Activated CD8-positive, alpha-beta memory T cell treated with anti-CD3 and anti-CD28 coated beads for 48 hours (primary cell): ENCODE measurements at places on chromosomes 11 and 22.

GRCh38 chr11:87456499-87456898 is 418.8 kb downstream of the TMEM135 start:
- no peak for DNase-seq

GRCh38 chr22:19706661-19707151 is 7.6 kb upstream of the SEPTIN5 start:
- no peak for DNase-seq

DNA sequence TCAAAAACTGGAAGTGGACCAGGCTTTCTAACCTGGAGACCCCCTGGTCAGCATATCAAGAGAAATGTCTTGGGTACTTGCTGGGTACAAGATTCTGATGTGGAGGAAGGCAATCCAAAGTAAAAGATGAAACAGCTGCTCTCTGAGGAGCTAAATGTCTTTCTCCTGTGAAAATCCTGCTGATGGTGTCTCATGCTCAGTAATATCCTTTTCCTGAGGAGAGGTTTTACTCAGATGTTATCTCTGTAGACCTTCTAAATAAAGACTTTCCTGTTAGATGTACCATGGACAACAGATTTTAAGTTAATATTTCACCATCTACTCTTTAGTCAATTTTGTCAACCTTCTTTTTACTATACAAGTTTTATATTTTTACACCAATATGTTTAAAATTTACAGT is 62.9 kb downstream of the FAM83F start:
- no peak for DNase-seq

GRCh38 chr11:124865181-124865901 is at the start of gene ROBO3:
TSS of gene ROBO3 (plus strand) at chr11:124865432. CDS start at chr11:124865578, 146 bp downstream.
- DNase-seq, result no peak

DNA sequence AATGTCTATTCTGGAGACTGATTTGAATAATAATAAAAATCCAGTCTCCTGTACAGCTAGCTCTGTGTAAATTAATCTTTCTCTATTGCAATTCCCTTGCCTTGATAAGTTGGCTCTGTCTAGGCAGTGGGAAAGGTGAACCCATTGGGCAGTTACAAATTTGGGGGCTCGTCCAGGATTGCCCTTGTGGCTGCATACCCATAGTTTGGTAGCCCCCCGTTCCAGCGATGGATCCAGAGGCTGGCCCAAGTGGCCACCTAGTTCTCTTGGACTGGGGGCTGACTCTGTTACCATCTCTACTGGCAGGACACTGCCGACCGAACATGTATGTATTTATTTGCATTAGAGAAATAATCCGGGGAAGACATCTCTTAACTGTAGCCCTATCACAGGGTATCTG is 326.2 kb upstream of the PDGFD start:
- DNase-seq, result no peak

DNA sequence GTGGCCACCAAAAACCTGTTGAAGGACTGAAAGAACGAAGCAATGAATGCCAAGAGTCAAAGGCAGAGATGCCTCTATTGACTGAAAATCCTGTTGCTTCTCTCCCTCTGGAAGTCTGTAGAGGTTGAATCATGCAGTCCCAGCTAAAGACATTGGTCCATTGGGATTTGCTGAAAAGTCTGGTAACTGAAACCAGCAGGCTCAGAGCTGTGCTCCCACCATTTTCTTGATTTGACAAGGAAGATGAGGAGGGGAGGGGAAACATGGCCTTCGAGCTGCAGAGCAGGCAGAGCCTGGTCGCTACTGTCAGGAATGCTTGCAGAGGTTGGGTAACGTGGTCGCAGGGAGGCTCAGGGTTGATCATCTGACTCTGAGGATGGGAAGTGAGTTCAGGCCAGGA is 72.8 kb upstream of the CSNK2A3 start:
- no peak for DNase-seq

- DNase-seq, result no peak
These were observed 247.6 kb downstream of the BRD1 start for GRCh38 chr22:49580024-49580423.

DNA sequence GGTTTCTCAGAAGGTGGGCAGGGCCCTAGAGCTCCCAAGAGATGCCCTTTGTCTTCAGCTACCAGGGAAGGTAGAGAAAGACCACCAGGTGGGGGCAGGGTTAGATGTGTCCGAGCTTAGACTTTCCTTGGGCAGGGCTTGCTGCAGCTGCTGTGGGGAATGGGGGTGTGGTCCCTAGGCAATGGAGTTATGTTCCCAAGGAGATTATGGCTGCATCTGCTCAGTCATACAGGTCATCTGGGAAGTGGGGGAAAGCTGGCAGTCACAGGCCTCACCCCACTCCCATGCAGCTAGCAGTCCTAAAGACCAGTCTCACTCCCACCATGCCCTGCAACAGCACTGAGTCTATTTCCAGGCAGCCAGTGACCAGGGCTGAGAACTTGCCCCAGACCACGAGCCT is 29.5 kb downstream of the MMP27 start:
- no peak for DNase-seq

- peak; percentile 22 for DNase-seq
These were observed 41.2 kb downstream of the IGLL5 start for GRCh38 chr22:22928666-22929380.

DNA sequence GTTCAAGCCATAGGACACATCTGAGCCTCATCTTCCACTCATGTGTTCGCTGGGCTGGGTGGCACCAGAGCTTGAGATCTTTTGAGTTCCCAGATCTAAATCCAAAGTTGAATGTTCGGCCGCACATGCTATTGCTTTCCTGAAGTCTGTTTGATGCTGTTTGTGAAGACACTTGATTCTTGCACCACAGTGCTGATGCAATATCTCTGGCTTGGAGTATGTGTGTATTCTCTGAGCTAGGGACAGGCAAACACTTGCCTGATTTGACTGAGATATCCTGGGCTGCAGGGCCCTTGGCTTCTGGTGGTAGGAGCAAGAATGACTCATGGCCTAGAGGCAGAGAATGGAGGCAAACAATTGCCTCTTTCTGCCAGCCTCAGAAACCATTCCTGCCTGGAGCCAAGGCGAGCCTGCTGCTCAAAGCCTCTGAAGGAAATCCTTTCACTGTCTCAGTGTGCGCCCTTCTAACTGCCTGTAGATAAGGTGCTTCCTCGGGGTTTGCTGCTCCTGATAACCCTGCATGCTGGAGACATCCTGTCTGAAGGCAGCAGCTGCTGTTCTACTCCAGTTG is 73.0 kb downstream of the CYB5R2 start:
- no peak for DNase-seq

- DNase-seq, result no peak
These were observed 72.8 kb upstream of the DDI1 start for GRCh38 chr11:103963648-103964047.

GRCh38 chr11:28346721-28347120 is 238.5 kb downstream of the METTL15 start:
- no peak for DNase-seq

GRCh38 chr22:28883657-28883916 is 215 bp downstream of the ZNRF3 start:
- no peak for DNase-seq

DNA sequence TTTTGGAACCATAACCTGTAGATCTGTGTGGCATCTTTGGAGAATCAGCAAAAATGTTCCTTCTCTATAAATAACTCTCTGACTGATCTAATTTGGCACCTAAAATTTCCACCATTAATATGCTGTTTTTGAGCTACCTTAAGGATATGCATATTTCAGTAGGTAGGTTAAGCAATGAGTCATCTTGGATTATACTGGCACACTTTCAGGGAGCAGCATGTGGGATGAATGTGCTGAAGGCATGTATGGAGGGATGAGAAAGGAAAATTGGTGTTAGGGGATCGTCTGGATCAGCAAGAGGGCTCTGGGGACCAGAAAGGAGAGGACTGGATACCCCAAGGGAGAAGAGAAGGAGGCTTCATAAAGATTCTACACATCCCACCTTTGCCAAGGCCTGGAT is 44.6 kb upstream of the ELF5 start:
- no peak for DNase-seq

- DNase-seq, result no peak
These were observed 471.5 kb downstream of the LRRC4C start for GRCh38 chr11:40987776-40988435.

DNA sequence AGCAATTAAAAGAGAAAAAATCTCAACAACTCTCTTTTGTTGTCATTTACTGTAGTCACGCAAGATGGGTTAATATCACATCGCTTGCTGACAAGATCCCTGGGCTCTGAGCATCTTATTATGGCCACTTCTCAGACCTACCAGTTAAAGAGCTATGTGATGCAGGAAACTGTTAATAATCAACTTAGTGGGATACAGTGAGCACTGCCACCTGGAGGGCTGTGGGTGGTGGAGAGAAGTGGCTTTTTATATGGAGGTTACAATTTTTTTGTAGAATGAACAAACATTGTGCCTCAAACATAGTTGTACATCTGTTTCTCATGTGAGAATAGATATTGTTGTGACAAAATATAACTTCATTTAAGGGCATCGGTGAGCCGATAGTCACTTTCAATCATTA is 181.0 kb downstream of the TENM4 start:
- no peak for DNase-seq

DNA sequence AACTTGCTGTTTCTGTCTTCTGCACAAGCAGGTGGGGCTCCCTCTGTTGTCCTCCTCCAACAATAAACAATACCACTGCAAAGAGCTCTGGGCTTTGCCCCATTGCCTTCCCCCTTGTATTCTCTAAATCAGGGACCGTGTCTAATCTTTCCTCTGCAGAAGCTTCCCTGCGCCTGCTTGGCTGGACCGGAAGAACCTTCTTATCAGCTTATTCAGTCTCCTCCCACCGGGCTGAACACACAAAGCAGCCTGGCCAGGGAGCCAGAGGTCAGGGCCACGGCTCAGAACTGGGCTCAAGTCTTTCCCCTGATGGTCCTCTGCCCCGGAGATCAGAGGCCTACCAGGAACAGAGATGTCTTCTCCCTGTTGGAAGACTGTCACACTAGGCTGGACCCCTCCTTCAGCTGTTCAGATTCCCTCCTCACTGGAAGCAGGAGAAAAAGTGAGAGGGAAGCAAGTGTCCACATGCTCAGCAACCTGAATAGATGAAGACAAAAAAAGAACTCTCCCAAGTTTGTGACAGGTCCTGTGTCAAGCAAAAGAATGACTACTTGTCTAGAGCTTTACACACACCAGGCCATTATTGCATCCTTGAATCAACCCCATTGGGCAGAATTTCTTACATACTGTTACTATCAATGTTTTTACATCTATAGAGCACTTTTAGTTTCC is 63.7 kb downstream of the RAB30 start:
- no peak for DNase-seq
